Osteocyte (in vitro differentiated cells): ENCODE measurements at places on chromosomes 3 and 15.

- H3K36me3 ChIP-seq, result no peaks in the 10 kb centered on the region
- no peaks in the 10 kb centered on the region for H3K27me3 ChIP-seq
- no peak overlapping the region for H3K4me3 ChIP-seq
- no peak overlapping the region for H3K27ac ChIP-seq
- H3K4me1 ChIP-seq, result peaks cover 5% of the 10 kb centered on the region
Measured at GRCh38 chr3:124315215-124316033, 323.5 kb upstream of the ROPN1 start.

DNA sequence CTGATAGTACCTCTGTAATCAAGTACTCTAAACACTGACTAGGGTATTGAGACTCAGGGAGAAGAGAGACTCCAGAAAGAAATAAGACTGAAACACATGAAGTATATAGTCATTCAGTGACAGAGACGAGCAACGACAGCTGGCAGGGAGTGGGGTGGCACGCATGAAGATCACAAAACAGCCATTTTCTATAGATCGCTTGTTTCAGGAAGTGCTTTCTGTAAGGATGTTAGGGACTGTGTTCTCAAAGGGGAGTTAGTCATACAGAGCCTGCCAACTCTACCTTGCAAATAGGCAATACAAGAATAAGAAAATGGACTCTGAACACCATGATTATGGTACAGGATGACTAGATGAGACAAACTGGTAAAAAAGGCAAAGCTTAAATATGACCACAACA is 139.5 kb downstream of the TBL1XR1 start:
- H3K27me3 ChIP-seq, result no peaks in the 10 kb centered on the region
- H3K27ac ChIP-seq, result no peak overlapping the region
- H3K4me1 ChIP-seq, result peaks cover 29% of the 10 kb centered on the region
- no peak overlapping the region for H3K4me3 ChIP-seq
- peaks cover 34% of the 10 kb centered on the region for H3K36me3 ChIP-seq

- no peaks in the 10 kb centered on the region for H3K36me3 ChIP-seq
- H3K4me3 ChIP-seq, result no peak overlapping the region
- no peaks in the 10 kb centered on the region for H3K4me1 ChIP-seq
- H3K27me3 ChIP-seq, result peaks cover 33% of the 10 kb centered on the region
Measured at GRCh38 chr3:63349583-63350573, 71.8 kb downstream of the SYNPR start.

DNA sequence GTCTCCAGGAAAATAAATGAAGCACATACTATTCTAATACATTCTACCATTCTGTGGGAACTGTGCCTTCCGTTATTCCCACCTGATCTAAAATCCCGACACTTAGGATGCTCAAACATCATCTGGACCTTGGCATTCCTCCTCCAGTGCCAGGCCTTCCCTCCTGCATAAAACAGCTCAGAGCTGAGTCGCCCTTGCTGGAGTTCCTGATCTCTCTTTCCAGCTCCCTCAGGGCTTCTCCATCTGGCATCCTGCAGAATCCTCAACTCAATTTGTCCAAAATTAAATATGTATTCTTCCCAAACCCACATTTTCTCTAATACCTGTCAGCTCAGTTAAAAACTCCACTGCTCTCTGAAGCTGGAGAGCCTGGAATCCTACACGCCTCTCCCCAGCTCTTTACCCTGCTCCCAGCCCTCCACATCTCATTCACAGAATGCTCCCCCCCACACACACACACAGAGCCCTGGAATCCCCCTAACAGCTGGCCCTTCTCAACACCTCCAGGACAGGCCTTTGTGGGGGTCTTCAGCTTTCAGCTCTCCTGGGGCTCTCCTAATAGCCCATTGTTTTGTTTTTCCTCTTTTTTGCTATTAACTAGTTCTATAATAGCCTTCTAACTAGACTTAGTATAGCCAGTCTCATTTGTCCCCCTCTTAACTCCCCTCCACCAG is 78.5 kb downstream of the HMG20A start:
- H3K36me3 ChIP-seq, result no peaks in the 10 kb centered on the region
- H3K27ac ChIP-seq, result peak overlapping the region; percentile 95
- H3K4me3 ChIP-seq, result peak overlapping the region; percentile 47
- no peak for DNase-seq
- no peaks in the 10 kb centered on the region for H3K27me3 ChIP-seq
- H3K4me1 ChIP-seq, result peaks cover 69% of the 10 kb centered on the region

- H3K27me3 ChIP-seq, result no peaks in the 10 kb centered on the region
- H3K4me3 ChIP-seq, result no peak overlapping the region
- DNase-seq, result no peak
- no peaks in the 10 kb centered on the region for H3K4me1 ChIP-seq
- H3K36me3 ChIP-seq, result peaks cover 79% of the 10 kb centered on the region
Measured at GRCh38 chr3:125000661-125001060, 55.1 kb downstream of the HEG1 start.

GRCh38 chr15:96037584-96037983 is 292.9 kb upstream of the NR2F2 start:
- no peak overlapping the region for H3K4me3 ChIP-seq
- H3K4me1 ChIP-seq, result peaks cover 36% of the 10 kb centered on the region
- H3K27me3 ChIP-seq, result no peaks in the 10 kb centered on the region
- peak overlapping the region; percentile 56 for H3K27ac ChIP-seq

- no peak overlapping the region for H3K4me3 ChIP-seq
- H3K27ac ChIP-seq, result peak overlapping the region; percentile 12
- H3K4me1 ChIP-seq, result peaks cover 23% of the 10 kb centered on the region
Measured at GRCh38 chr3:175983379-175983778, 1124.2 kb downstream of the NAALADL2 start.

GRCh38 chr3:168040607-168041208 is 55.0 kb downstream of the GOLIM4 start:
- DNase-seq, result no peak
- H3K4me3 ChIP-seq, result no peak overlapping the region
- peaks cover 10% of the 10 kb centered on the region for H3K36me3 ChIP-seq
- no peaks in the 10 kb centered on the region for H3K27me3 ChIP-seq

DNA sequence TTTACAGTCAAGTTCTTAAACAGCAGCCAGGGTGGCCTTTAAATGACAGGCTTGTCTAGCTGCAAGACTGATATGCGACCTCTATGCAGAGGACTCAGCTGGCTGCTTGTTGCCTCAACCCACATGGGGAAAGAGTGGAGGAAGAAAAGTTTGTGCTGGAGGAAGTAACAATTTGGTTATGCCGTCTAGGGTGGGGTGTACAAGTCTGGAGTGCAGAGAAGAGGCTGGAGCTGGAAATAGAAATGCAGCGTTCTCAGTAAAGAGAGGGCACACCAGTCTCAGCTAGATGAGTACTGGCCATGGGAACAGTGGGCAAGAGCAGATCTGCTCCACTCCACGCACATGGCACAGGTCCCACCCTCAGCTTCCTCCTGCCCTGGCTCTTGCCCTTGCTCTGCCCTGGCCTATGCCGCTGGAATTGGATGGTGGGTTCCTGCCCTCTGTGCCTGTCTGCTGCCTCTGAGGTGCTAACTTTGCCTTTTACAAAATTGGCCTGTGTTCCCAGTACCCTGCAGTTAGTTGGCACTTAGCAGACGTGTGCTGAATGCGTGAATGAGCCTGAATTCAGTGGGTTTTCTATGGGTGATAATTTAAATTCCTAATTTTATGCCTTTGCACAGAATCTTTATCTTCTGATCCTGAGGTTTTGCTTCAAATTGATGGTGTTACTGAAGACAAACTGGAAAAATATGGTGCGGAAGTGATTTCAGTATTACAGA is 59.7 kb upstream of the FURIN start:
- peaks cover 13% of the 10 kb centered on the region for H3K4me1 ChIP-seq
- DNase-seq, result no peak
- no peak overlapping the region for H3K27ac ChIP-seq
- peaks cover 8% of the 10 kb centered on the region for H3K36me3 ChIP-seq
- no peaks in the 10 kb centered on the region for H3K27me3 ChIP-seq

DNA sequence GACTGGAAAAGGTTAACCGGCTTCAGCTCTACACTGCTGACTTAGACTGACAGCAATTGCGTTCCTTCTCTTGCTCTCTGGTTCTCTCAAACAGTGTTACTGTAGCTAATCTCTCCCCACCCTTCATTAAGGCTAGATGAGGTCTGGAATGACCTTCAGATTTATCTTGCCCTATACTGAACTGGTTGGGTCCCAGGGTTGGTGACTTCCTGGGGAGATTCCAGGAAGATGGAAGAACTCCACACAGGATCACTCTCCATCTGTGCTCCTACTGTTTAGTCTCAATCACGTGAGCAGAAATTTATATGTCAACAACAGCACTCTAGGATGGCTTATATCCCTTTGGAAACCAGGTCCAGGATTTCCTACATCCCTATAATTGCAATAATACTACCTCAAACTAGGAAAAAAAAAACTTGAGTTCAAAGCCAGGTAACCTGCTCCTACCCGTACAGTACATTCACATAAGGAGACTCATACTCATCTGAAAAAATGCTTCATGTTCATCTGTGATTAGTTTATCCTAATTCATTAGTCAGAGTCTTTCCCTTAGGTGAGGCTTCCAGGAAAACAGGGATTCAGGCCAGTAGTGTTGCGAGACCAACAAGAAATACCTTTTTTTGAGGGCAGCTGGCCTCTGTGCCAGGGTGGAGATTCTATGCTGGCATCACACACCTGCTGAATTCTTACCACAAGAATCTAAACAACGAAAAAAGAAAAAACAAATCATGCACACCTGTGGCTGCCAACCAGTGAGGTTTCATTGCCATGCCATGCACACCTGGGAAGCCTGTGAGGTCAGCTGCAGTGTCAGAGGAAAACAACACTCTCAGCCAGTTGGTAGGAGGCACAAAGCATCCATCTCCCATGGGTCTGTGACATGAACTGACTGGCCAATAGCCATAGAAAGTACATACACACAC is 297.3 kb downstream of the MECOM start:
- no peak overlapping the region for H3K27ac ChIP-seq
- no peaks in the 10 kb centered on the region for H3K36me3 ChIP-seq
- H3K27me3 ChIP-seq, result no peaks in the 10 kb centered on the region
- H3K4me3 ChIP-seq, result no peak overlapping the region
- no peaks in the 10 kb centered on the region for H3K4me1 ChIP-seq

GRCh38 chr3:3288255-3288654 is 108.8 kb upstream of the CRBN start:
- H3K36me3 ChIP-seq, result no peaks in the 10 kb centered on the region
- no peak overlapping the region for H3K4me3 ChIP-seq
- no peaks in the 10 kb centered on the region for H3K27me3 ChIP-seq
- no peaks in the 10 kb centered on the region for H3K4me1 ChIP-seq

DNA sequence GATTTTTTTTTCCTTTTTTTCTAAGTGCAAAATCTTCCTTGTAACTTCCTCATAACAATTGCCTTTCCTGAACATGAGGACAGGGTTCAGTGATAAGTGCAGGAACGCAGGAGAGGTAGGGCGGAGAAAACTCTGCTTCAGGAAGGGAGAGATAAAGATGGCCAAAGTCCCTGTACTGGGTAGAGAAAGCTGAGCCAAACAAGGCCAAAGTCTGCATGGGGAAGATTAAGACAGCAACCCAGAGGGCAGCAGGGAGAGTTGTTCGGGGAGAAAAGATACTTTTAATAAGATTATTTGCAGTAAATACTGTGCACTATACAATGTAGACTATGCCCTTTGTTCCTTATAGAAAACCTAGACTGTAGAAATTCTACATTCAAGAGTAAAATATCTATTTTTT is 55.4 kb upstream of the LRRFIP2 start:
- no peak for DNase-seq
- no peak overlapping the region for H3K27ac ChIP-seq
- H3K27me3 ChIP-seq, result peaks cover 15% of the 10 kb centered on the region
- H3K36me3 ChIP-seq, result no peaks in the 10 kb centered on the region

GRCh38 chr3:52093756-52094545 is 37.6 kb upstream of the DUSP7 start:
- H3K27ac ChIP-seq, result peak overlapping the region; percentile 23
- H3K4me1 ChIP-seq, result peaks cover 51% of the 10 kb centered on the region
- H3K4me3 ChIP-seq, result no peak overlapping the region
- no peak for DNase-seq

- no peak overlapping the region for H3K4me3 ChIP-seq
- H3K27ac ChIP-seq, result peak overlapping the region; percentile 68
- no peaks in the 10 kb centered on the region for H3K27me3 ChIP-seq
- H3K36me3 ChIP-seq, result peaks cover 29% of the 10 kb centered on the region
- peaks cover 8% of the 10 kb centered on the region for H3K4me1 ChIP-seq
Measured at GRCh38 chr15:38349251-38349650, 96.6 kb downstream of the SPRED1 start.

- H3K27me3 ChIP-seq, result no peaks in the 10 kb centered on the region
- H3K27ac ChIP-seq, result no peak overlapping the region
- no peaks in the 10 kb centered on the region for H3K36me3 ChIP-seq
- DNase-seq, result no peak
Measured at GRCh38 chr15:78067328-78068228, 9.9 kb downstream of the TBC1D2B start.

DNA sequence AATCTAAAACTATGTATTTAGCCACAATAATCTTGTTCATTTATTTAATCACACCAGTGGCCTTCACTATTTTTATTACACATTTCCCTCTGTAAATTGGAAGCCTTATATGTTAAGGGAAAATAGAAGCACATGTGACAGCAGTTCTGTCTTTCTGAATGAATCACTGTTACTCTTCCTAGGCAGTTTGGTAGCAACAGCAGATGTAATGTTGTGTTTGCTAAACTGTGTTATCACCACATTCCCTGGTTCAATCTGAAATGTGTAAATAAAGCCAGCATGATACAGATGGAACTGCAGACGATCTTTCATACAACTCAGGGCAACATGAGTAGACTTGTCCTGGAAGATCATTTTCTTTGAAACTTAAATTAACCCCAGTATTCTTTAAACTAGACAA is 220.1 kb downstream of the MCTP2 start:
- H3K36me3 ChIP-seq, result no peaks in the 10 kb centered on the region
- DNase-seq, result no peak
- H3K4me3 ChIP-seq, result no peak overlapping the region
- H3K27ac ChIP-seq, result no peak overlapping the region
- H3K27me3 ChIP-seq, result no peaks in the 10 kb centered on the region

GRCh38 chr3:7433073-7433472 is 572.2 kb downstream of the GRM7 start:
- no peaks in the 10 kb centered on the region for H3K27me3 ChIP-seq
- DNase-seq, result no peak
- H3K36me3 ChIP-seq, result no peaks in the 10 kb centered on the region
- H3K4me1 ChIP-seq, result no peaks in the 10 kb centered on the region
- H3K4me3 ChIP-seq, result no peak overlapping the region

- H3K4me3 ChIP-seq, result no peak overlapping the region
- H3K27me3 ChIP-seq, result no peaks in the 10 kb centered on the region
- H3K27ac ChIP-seq, result no peak overlapping the region
- H3K4me1 ChIP-seq, result peaks cover 5% of the 10 kb centered on the region
- H3K36me3 ChIP-seq, result no peaks in the 10 kb centered on the region
Measured at GRCh38 chr3:15387735-15388134, 39.6 kb downstream of the METTL6 start.

DNA sequence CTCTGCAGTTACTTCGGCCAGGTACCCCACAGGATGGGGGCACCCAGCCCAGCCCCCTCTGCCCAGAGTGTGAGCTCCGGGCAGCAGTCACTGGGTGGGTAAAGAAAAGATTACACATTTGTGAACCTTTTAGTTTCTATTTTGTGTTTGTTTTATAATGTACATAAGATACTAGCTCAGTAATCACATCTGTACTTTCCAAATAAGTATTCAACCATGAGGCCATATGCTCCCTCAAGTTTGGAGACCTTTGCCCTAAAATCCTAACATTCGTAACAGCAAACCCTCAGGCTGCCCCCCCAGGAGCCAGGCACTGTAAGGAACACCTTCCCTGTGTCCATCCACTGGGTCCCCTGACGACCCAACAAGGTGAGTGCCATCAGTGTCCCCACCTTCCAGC is 68.3 kb upstream of the SLC6A6 start:
- no peak overlapping the region for H3K4me3 ChIP-seq
- no peak overlapping the region for H3K27ac ChIP-seq
- no peaks in the 10 kb centered on the region for H3K36me3 ChIP-seq
- no peaks in the 10 kb centered on the region for H3K27me3 ChIP-seq

- H3K27ac ChIP-seq, result no peak overlapping the region
- no peak for DNase-seq
- no peaks in the 10 kb centered on the region for H3K36me3 ChIP-seq
- H3K27me3 ChIP-seq, result no peaks in the 10 kb centered on the region
- no peak overlapping the region for H3K4me3 ChIP-seq
- no peaks in the 10 kb centered on the region for H3K4me1 ChIP-seq
Measured at GRCh38 chr3:6455031-6455430, 405.9 kb upstream of the GRM7 start.
